ENCODE measurements at places on chromosomes 12 and 14. TPM values are rescaled to one million over a fixed set of nuclear protein-coding genes. Genes with fewer than 3 reads are reported as not detected.

- DNase-seq: no peak
Observed at GRCh38 chr12:66877925-66878324, 199.0 kb upstream of the GRIP1 start.

DNA sequence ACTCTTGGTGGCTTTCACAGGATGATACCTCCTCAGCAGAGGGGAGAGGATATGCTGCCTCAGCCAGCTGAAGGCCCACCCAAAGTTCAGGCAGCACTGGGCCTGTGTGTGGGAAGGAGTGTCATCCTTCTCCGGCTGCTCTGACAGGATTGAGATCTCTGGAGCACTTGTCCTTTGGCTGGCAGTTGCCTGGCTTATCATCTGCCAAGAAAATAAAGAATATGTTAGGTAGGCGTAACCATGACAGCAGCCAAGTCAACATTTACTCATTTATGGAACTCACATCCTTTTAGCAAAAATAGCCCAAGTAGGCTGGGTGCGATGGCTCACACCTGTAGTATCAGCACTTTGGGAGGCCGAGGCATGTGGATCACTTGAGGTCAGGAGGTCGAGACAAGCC, 68.5 kb downstream of the PPFIBP1 start:
- no peak for DNase-seq

- DNase-seq: no peak
Observed at GRCh38 chr12:74541074-74541473, 3.4 kb downstream of the ATXN7L3B start.

DNA sequence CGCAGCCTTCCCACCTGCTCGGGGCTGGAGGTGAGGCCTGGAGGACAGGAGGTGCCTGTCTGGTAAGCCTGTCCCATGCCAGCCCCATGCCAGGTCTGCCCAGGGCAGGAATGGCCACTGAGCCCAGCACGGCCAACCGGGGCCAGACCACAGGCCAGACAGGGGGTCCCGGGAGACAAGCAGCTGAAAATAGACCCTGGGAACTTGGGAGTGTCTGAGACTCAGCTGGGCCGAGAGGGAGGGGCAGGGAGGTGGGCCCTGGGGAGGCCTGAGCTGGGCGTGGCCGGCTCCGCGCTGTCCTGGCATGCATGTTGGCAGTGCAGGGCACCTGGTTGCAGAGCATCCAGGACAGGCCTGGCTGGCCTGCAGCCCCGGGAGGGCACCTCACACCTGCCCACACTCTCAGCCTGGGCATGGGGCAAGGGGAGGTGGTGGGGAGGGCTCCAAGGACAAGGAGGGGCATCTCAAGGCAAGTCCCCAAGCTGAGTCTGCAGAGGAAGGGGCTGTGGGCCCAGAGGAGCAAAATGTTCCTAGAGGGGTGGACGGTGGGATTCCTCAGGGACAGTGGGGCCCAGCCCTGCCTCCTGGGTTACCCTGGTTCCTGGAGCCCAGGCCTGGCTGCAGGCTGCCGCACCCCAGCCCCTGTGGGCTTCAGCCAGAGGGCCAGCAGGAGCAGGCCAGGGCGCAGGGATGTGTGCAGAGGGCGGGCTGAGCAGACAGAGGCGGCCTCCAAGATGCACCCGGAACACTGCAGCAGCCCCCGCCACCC, 3.2 kb upstream of the CRIP1 start:
- DNase-seq: no peak

DNA sequence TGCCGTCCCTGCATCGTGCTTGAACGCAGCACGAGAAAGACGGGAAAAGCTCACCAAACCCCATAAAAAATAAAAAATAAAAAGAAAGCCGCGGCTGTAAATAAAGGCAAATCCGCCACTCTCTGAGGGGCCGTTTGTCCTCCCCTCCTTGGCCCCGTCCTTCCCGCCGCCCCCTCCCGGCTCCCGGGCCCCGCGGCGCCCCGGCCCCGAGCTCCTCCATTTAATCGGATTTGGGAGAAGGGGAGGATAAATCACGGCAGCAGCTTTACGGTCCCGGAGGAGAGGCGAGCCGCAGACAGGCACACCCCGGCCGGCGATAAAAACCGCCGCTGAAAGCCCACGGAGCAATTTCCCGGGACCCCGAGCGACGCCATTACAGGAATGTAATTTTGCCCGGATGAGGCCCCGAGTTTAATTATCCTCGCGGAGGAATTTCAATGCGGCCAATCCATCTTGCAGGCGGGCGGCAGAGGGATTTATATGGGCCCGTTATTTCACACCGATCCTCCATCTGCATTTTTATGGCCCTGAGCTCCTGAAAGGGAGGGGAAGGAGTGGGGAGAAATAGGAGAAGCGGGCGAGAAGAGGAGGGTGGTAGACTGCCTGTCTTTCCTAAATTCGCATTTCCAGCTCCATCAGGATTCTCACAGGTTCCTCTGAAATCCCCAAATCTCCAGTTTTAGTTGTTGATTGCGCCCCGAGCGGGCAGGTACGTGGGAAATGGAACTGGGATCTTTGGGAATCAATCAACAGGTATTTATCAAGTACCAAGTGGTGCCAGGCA, 1.3 kb upstream of the ATP5MC2 start:
- no peak for DNase-seq

- DNase-seq: no peak
Observed at GRCh38 chr14:95196268-95196667, 38.9 kb upstream of the DICER1 start.

DNA sequence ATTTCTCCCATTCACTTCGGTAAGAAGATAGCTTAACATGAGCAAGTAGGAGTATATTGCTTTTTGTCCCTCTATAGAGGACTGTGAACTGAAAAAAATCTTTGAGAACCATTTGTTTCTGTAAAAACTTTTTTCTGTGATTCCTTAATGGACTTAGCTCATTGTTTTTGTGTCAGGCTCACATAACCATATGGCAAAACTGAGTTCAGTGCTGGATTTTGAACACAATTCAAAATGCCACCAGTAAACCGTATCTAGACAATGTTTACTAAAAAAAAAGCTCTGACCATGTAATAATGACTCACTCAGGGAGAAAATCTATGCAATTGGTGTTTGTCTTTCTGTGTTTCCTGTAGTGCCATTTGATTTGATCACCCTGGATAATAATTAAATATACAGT, 5.2 kb downstream of the TRHDE start:
- no peak for DNase-seq

- DNase-seq: no peak
Observed at GRCh38 chr14:30580616-30581282, 21.8 kb downstream of the G2E3 start.

DNA sequence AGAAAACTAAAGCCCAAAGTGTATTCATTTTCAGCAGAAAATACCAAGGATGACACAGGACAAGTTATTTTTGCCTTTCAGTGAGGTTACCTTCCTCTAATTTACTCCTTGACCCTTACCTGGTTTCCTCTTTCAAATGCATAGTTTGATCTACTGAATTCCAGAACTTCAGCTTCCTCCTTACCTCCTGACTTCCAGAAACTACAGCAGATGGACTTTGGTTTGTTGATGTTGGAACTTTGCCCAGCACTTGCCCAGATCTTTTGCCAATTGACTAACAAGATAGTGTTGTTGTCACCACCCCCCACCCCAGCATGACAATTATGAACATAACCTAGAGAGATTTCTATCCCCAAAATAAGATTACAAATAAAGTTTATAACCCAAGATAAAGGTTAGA, 63.2 kb downstream of the NAV3 start:
- no peak for DNase-seq

- no peak for DNase-seq
Observed at GRCh38 chr12:76720068-76720467, 43.8 kb upstream of the ZDHHC17 start.

GRCh38 chr14:60051721-60052221, 40.0 kb upstream of the PCNX4 start:
- no peak for DNase-seq

DNA sequence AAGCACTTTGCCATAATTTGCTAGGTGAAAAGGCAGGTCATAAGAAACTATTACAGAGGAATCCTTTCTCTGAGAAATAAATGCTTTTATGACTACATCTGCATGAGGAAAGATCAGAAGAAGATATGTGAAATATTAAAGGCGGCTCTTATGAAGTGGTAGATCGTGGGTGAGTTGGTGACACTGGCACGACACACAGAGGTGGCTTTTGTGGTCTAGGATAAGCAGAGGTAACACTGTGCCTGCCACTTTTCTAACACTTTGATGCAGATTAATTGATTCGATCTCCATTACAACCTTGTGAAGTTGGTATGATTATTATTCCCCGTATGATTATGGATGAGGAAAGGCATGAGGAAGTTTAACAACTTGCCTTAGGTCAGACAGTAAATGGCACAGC, 60.0 kb upstream of the ELK3 start:
- no peak for DNase-seq

- DNase-seq: no peak
Observed at GRCh38 chr14:76929927-76930326, 98.6 kb downstream of the IRF2BPL start.

DNA sequence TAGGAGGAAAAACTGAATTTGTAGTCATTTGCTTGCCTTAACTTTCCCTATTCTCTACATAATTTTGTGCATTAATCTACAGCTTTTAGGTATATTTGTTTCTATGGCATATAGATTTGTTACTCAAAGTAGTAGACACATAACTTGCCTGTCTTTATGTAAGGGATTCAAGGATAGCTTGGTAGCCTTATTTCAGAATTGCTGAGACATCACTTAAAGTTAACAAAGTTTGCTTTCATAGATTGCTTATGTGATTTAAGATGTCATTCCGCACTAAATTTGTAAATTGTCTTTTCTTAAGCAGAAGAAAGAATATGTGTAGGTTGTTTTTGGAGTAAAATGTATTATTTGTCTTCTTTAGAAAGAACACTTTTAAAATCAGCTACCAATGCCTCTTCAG, 477.7 kb upstream of the NOVA1 start:
- no peak for DNase-seq

PCED1B gene
- 8.5 TPM for total RNA-seq

CCDC175 gene
- not detected for total RNA-seq

PPP1R3E gene
- total RNA-seq: 6.7 TPM

TAS2R30 gene
- 1.4 TPM for total RNA-seq

SERPINA5 gene
- total RNA-seq: not detected

JPH4 gene
- 2.0 TPM for total RNA-seq

TBX5 gene
- total RNA-seq: 12.3 TPM

ASIC1 gene
- total RNA-seq: 0.15 TPM

CLEC14A gene
- 95.4 TPM for total RNA-seq

RTL1 gene
- not detected for total RNA-seq
